ENCODE measurements at places on chromosomes 7 and 10. TPM values are rescaled to one million over a fixed set of nuclear protein-coding genes. Genes with fewer than 3 reads are reported as not detected.

ACHE gene
- polyA plus RNA-seq, result 7.4 TPM

LRRC18 gene
- polyA plus RNA-seq, result 0.24 TPM

IKZF1 gene
- polyA plus RNA-seq, result 4.5 TPM

CALML3 gene
- 0.09 TPM for polyA plus RNA-seq

PI4K2A gene
- polyA plus RNA-seq, result 37.4 TPM
